ENCODE measurements at places on chromosomes 12 and 14.

- no peak for DNase-seq
Observed at GRCh38 chr12:127411166-127411915, 855.6 kb upstream of the TMEM132C start.

DNA sequence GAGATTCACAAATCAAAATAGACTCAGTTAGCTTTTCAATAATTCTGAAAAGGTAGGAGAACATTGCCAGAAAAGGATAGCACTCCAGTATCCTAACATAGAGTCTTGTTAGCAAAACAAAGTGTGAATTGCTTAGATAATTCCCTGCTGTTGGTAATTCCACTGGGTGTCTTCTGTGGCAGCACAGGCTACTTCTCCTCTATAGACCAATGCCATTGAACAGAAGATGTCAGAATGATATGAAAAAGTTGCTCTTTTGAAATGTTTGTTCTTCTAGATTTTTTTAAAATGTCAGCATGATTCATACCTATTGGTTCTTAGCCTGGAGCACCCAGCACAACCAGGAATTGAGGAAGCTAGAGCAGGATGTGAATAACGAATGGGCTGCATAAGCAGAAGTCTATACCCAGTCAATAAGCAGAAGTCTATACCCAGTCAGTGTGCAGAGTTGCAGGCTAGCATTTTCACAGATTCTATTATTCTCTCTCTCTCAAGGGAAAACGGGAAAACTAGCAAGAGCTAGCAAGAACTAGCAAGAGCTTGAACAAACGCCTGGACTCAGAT lies 112.8 kb downstream of the SYT1 start:
- DNase-seq = no peak

DNA sequence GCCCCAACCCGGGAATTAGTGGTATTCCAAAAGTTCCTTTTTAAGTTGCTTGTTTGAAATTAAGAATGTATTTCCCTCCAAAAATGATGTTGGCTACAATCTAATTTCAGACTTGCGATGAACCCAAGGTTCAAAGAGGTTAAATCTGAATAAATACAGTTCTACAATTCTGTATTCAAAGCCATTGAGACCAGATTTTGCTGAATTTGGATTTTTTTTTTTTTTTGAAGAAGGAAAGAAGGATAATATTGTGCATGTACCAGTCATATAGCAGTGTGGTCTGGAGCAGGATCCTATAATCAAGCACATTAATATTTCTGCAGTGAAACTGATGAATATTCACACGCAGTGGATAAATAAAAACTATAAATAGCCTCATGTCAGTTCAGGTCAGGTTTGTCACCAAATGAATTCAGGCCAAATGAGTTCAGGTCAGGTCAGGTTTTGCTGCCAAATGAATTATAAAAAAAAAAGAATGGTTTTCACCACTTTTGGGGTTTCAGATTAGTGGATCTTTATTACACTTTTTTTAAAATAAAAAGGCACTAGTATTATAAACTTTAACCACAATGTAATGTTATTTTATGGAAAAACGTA lies 69.5 kb downstream of the CRADD start:
- DNase-seq = no peak

- no peak for DNase-seq
Observed at GRCh38 chr14:81342850-81343580, 57.1 kb downstream of the STON2 start.

GRCh38 chr14:55272387-55272786 lies 1.2 kb downstream of the FBXO34 start:
- DNase-seq = no peak

DNA sequence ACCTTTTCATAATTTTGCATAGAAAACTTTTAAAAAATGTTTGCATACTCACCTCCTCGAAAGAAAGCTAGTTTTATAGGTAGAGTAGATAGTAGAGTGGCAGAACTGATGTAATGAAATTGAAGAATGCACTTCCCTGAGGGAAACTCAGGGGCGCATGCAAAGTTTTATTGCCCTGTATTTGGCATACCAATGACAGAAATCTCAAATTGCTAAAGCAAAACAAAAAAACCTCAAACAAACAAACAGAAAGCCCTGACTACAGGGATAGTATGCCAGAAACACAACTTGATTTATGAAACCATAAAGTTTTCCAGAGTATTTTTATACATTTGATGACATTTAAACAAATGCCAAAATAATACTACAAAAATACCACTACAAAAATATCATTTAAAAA lies 1.8 kb downstream of the RASSF9 start:
- DNase-seq = no peak

DNA sequence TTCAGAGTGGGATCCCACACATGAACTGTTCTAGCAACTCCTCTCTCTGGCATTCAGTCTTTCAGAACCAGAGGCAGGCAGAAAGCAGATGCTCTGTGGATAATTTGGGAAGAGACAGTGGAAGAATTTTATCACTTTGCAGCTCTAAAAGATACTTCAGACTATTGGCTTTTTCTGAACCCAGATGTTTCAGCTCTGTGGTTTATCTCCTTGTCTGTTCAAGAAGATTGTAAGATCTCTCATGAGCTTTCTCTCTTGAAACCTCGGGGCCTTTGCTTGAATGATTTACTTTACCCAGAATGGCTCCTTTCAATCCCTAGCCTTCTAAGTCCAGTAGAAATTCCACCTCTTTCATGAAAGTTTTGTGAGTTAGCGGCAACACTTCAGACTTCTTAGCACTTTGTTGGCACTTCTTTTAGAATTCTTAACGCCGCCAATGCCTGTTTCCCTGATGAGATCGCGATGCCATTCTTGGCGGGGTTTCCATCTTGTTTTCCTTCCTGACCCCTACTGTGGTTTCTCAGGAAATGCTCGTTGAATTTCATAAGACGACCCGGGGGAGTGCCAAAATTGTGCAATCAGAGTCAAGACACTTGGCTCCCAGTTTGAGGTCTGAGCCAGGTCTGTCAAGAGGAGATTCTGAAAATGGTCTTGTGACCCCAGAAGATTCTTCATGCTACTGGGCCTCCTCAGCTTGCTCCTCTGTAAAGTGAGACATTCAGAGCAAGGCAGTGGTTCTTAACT lies 107.0 kb upstream of the PRICKLE1 start:
- no peak for DNase-seq

DNA sequence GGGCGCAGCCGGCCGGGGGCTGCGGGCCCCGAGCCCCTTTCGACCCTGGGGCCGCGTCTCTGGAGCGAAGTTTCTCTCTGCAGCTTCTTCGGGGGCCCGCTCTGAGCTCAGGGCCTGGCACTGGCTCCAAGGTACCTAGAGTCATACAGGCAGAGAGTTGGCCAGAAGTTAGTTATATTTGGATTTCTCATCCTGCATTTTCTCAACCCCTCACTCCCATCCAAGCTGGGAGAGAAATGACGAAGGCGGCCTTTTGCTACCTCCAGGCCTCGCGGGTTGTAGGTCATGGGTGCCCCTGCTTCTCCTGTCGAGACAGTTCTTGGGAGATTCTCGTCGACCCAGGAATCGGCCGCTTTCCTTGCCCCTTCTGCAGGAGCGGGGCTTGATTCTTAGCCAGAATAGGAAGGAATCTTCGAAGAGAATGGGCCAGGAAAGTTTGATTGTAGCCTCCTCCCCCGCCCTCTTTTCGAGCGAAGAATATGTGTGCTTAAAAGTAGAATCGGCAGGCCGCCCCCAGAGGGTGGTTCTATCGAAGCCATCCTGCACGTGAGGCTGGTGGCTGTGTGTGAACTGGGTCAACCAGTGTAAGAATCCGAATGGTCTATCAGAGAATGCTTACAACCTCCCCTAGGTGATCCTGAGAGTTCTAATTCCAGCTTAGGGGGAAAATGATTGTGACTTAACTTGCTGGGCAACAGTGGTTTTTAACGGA lies 785 bp downstream of the MLEC start:
- DNase-seq = peak; percentile 47

GRCh38 chr12:105355752-105356151 lies 25.3 kb downstream of the C12orf75 start:
- DNase-seq = no peak

- no peak for DNase-seq
Observed at GRCh38 chr12:124720004-124720680, 143.5 kb downstream of the SCARB1 start.

DNA sequence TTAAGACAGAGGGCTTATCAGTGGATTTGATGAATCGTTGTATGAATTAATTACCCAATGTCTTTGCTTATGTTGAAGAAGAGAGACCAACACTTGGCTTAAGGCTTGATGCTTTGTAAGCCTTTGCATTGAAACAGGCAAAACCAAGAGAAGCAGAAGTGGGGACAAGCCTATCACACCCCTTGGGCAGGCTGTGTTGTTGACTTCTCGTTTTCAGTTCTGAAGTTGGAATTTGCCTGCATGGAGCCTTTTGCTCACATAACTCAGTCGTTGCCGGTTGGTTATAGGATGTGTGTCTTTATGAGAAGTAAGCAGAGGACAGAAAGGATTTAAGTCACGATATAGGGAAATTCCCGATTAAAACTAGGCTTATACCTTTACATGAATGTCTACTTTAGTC lies 94.7 kb downstream of the CCDC92 start:
- DNase-seq = no peak

- no peak for DNase-seq
Observed at GRCh38 chr12:30361145-30361544, 334.5 kb downstream of the IPO8 start.

GRCh38 chr12:47188576-47189441 lies 109.0 kb upstream of the AMIGO2 start:
- DNase-seq = no peak

DNA sequence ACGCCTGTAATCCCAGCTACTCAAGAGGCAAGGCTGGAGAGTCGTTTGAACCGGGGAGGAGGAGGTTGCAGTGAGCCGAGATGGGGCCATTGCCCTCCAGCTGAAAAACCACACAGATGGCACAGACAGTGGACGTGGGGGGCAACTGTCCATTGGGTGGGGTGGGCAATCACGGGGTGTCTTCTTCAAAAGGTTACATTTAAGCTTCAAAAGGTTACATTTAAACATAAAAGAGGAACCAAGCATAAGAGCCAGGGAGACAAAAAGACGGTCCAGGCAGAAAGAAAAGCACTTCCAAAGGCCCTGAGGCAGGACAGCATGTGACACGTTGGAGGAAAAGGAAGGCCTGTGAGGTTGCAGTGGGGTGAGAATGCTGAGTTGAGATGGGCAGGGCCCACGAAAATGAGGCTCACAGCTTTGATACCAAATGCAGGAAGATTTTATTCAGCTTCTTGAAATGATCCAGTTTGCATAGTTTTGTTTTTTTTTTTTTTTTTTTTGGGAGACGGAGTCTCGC lies 10.7 kb downstream of the SCARB1 start:
- DNase-seq = no peak

- no peak for DNase-seq
Observed at GRCh38 chr12:20432290-20432689, 64.0 kb downstream of the PDE3A start.

GRCh38 chr14:91723501-91723900 lies 8.4 kb downstream of the CATSPERB start:
- no peak for DNase-seq

DNA sequence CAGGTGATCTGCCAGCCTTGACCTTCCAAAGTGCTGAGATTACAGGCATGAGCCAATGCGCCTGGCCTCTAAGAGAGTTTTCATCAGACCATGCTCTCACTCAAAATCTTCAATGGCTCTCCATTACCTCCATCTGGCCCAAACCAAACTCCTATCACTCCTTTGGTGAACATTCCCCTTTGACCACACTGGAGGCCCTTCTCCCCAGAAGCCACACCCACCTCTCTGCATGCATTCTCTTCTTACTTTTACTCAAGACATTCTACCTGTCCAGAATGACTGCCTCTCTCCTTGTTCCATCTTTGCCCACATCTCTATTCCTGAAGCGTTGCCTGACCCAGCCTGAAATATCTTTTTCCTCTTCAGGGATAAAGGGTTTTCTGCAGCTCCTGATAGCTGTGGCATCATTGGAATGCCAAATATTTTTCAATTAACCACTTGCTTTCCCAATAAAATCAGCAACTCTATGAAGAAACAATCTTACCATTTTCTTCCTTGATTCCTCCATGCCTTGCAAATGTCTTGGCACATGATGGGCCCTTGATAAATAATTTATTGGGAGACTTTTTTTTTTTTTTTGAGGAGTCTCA lies 15.5 kb downstream of the PLEK2 start:
- DNase-seq = no peak

- DNase-seq = no peak
Observed at GRCh38 chr14:67186789-67187584, 2.3 kb upstream of the GARIN2 start.

- no peak for DNase-seq
Observed at GRCh38 chr14:20998674-20999366, at the start of gene SLC39A2. Gene SLC39A2 (plus strand): TSS chr14:20999293. CDS start chr14:20999447, 154 bp downstream.

DNA sequence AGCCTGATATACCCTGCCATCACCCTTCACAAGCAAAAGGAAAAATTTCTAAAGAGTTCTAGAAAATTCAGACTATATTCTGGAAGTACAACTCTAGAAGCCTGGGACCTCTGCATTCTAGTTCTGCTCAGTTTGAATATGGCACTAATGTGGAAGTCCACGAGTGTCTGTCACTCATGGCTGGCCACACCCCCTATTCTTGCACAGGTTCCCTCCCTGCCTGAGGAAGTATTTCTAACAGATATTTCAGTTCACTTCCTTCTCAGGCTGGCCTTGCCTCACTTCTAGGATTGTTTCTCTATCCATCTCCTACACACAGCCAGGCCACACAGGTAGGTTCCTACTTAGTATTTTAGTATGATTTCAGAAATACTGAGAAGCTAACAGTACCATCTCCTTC lies 67.4 kb downstream of the PHLDA1 start:
- peak; percentile 44 for DNase-seq

DNA sequence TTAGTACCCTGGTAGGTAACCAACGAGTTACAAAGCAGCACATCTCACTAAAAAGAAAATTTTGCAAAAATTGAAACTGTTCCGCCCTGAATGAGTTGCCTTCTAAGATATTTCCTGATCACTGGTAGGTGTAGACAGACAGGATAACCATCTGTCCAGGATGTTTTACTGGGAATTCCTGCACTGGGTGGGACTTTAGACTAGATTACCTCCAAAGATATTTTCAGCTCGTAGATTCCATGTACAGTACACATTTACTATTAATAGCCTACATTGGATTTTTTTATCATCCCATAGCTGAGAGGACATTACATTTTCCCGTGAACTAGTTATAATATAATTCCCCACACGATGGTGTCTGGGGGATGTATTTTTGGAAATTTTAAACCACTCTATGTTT lies 139.6 kb downstream of the DYRK2 start:
- no peak for DNase-seq

DNA sequence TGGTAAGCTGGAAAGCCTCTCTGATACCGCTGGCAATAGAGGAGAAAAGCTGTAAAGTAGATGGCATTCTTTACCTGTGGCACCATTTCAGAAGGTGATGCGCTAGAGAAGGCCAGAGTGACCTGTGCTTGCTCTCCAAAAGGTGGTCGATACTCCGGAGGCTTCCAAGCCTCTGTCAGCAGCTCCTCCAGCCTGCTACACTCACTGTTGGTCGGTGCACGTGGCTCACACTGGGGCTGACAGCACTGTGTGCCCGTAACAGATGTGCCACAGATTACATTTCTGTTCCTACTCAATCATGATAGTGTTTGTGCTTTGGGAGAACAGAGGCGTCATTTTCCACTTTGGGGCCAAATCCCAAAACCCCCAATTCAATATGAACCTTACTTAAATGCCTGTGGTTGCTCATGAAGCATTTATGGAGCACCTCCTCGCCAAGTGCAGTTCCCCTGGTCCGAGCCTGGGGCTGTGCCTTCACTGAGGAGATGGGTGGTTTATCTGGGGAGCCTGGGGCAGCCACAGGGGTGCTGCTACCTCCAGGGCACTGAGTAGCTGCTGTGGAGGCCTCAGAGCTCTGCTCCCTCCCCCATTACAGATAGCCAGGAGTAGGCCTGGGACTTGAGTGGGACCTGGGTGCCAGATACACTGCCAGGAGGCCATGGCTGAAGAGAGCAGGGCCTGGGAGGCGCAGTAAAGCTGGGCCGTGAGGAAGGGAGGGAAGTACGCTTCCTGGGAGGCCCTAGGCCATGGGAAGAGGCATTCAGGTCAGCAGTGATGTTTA lies 26.8 kb downstream of the CCNK start:
- DNase-seq = no peak

All from CD4-positive, alpha-beta T cell treated with Interleukin-17A for 4 hours (primary cell).